CD4-positive, alpha-beta T cell treated with Interleukin-17A for 1 hour (primary cell): ENCODE measurements at places on chromosomes 2 and 18.

DNA sequence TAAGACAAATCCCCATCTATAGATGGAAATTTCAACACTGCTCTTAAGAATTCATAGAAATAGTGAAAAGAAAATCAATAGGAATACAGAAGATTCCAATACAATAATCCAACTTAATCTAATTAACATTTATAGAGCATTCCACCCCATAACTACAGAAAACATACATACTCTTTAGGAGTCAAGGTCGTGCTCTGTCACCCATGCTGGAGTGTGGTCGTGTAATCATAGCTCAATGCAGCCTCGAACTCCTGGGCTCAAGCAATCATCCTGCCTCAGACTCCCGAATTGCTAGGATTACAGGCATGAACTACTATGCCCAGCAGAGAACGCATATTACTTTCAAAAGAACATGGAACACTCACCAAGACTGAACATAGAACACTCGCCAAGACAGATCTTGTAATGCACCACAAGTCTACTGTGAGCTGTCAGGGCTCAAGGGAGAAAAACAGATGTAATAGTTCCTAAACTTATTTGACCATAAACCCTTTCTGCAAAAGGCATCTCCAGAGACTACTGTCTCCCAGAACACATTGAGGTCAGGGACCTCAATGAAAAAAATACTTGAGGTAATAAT, 14.1 kb downstream of the MEMO1 start:
- DNase-seq = no peak

DNA sequence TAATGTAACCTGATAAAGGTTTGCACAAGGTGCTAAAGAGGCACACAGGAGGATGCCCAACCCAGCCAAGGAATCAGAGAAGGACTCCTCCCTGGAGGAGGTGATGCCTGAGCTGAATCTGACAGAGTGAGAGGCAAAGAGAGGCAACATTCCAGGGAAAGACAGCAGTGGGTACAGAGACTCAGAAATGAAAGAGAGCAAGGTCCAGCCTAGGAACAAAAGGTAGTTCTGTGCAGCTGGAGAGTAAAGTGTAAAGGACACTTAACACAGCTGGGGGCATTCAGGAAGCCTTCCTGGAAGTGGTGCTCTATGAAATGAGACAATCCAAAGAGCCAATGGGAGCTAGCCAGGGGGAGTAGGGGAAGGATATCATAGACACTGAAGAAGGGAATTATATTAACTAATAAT, 181.0 kb upstream of the GLI2 start:
- DNase-seq = no peak

DNA sequence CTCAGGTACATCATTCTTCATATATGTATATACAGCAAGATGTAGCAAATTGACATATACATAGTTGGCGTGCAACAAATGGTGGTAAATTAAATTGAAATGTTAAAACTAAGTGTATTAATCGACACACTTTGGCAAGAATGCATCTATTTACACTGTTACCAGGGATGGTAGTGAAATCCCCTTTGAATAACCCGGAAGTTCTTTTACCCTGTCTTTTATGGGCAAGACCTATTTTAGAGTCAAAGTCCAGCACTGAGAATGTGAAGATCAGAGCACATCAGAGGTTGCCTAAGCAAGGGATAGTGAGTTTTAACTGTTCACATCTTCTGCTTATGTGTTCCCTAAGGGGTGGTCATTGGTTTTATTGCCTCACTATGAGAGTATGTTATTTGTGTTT, 7.6 kb upstream of the TMEFF2 start:
- no peak for DNase-seq

GRCh38 chr18:49685231-49685942, 123.5 kb downstream of the LIPG start:
- DNase-seq = no peak

- peak; percentile 51 for DNase-seq
These were observed 7.5 kb downstream of the GALNT1 start for GRCh38 chr18:35588995-35589394.

DNA sequence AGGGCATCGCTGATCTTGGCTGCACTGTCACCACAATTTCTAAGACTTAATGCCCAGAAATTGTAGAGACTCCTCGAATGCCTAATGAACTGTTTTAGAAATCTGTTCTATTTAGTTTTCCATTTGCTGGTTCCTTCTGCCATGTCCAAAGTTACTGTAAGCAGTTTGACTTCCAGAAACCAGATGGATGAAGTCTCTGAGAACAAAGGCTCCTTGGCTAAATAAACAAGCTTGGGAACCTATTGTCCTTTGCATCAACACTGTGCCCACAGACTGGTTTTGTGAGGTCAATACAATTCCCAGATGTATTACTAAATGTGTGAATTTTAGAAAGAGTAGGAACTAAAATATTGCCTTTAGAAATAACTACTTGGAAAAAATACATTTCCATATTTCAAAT, 600.2 kb downstream of the NYAP2 start:
- DNase-seq = no peak
